ENCODE measurements at places on chromosomes 3 and 15.

- no peak for DNase-seq
Observed at GRCh38 chr3:53243165-53243564, 12.7 kb downstream of the TKT start.

DNA sequence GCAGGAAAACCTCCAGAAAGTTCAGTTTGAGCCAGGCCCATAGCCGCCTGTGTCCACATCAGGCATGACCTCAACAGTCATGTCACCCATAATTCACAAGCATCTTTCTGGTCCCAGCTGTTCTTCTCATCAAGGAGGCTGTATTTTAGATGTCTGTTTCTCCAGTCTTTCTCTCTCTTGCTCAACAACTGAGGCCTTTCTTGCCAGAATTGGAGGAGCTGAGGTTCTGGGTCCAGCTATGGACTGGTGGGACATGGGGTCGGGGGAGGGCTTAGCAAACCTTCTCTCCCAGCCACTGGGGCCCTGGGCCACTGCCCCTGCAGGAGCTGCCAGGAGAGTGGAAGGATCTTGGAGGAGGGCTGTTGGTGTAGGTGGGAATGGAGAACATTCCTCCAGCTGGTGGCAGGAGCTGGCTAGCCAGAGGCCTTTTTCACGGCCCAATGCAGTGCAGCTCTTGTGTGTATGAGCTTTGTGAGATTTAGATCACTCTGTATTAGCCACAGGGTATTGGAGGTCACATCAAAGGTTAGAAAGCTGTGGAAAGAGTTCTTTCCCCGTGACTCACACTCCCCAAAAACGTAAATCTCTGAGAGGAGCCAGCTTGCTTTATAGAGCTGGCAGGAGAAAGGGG is 23.5 kb downstream of the MAGEF1 start:
- no peak for DNase-seq

DNA sequence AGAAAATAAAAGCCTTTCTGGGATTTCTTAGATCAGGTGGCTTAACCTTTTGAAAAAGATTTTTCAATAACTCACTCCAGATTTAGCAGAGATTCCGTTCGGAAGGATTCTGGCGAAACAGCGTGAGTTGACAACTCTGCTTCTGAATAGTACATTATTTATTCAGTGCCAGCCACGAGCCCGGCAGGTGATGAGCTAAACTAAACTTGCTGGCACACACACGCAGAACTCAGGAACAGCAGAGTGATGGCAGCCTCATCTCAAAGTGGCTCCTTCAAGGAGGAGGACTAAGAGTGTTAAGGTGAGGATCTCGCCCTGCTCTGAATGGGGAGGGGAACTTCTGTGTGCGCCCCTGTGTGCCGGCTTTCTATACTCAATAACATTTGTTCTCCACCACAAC is 114.3 kb downstream of the FAM43A start:
- DNase-seq: no peak

DNA sequence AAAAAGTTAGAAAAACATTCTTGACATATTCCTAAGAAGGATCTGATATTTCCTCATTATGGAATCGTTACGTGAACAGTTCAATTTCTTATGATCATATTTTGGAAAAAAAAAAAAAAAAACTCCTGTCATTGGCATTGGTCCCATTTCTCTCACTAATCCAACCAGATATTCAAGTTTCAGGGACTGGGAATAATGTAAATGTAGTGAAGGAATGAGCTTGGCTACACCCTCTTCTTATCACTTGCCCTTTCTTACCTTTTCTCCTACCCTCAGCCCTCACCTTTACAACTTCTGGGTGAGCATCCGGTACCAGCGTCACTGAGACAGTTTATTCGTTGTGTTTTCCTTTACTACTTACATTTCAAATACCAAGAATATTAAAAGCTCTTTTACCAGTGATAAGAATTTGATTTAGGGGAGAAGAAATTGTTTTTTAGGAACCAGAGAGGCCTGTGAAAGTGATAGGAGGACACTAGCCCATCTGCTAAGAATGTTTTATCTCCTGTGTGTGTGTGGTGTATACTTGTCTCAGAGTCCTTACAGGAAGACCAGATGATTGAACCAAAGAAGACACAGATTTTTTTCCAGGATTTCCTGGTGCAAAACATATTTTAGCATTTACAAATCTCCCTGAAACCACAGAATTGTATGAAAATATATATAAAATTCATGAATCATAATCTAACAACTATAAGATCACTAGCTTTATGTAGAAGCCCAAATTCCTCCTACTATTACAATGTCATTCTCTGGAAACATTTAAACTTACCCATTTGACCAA is 946.7 kb downstream of the ZPLD1 start:
- DNase-seq: no peak

- DNase-seq: no peak
Observed at GRCh38 chr15:101537483-101538080, 48.1 kb upstream of the PCSK6 start.

Data from midbrain (tissue), 1 donor.